ENCODE measurements at places on chromosomes 2 and 18.

DNA sequence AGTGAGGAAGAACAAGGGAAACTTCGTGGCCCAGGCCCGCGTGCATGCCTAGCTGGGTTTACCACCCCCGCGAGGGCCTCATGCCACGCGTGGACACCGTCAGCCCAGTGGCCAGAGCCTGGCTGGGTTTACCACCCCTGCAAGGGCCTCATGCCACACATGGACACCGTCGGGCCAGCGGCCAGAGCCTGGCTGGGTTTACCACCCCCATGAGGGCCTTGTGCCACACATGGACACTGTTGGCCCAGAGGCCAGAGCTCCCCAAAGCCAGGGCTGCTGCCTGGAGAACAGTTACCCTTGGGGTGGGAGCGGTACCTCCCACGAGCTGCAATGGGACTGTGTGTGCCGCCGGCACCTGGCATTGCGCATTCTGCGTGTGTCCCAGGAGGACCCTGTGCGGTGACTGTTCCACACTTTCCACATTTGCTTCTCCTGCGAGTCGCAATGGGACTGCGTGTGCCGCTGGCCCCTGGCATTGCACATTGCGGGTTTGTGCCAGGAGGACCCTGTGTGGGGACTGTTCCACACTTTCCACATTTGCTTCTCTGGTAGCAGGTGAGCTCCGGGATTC is 105.6 kb upstream of the CTDP1 start:
- no peak for DNase-seq

DNA sequence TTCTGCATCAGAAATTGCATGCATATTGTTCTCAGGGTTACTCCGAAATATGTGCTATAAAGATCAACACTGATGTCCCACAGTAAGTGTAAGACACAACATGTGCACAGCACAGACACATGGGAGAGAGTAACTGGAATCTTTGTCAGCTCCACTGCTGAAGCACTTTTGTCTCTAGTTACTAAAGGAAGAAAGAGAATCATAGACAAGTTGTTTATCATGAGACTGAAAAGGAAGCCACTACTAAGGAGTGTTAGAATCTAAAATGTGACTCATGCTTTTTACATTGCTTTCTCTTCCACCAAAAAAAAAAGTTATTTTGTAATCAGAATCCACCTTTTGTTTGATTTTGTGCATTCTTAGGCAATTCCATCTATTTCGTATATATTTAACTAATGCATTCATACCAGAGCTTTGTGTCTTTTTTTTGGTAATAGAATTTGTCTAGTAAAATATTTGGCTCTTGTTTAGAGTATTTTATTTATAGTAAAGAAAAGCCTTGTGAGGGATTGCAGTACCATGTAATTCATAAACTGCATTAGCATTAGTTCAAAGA is 502.4 kb downstream of the FBXO15 start:
- DNase-seq: no peak

DNA sequence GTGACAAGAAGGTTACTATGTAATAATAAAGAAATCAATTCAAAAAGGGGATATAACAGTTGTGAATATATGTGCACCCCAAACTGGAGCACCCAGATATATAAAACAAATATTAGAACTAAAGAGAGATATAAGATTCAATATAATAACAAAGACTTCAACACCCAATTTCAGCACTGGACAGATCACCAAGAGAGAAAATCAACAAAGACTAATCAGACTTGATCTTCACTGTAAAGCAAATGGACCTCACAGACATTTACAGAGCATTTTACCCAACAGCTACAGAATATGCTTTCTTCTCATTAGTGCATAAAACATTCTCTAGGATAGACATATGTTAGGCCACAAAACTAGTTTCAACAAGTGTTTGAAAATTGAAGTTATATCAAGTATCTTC is 287.7 kb downstream of the DSC3 start:
- DNase-seq: no peak

DNA sequence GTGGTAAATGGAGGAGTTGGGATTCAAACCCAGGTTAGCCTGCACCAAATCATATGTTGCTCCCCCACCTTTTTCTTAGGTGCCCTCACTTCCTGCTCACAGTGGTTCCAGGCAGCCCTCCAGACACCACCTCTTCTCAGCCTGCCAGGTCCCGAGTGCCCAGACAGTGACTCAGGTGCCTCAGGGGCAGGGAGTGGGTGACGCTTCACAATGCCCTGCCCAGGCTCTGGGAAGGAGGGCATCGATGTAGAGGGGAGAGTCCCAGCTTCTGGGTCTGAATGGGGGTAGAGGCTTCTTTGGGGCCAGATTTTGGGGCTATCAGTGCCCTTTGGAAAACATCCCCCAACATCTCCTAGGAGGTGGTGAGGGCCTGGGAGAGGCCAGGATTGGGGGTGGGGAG is 5.2 kb upstream of the DNAJB2 start:
- DNase-seq: no peak

DNA sequence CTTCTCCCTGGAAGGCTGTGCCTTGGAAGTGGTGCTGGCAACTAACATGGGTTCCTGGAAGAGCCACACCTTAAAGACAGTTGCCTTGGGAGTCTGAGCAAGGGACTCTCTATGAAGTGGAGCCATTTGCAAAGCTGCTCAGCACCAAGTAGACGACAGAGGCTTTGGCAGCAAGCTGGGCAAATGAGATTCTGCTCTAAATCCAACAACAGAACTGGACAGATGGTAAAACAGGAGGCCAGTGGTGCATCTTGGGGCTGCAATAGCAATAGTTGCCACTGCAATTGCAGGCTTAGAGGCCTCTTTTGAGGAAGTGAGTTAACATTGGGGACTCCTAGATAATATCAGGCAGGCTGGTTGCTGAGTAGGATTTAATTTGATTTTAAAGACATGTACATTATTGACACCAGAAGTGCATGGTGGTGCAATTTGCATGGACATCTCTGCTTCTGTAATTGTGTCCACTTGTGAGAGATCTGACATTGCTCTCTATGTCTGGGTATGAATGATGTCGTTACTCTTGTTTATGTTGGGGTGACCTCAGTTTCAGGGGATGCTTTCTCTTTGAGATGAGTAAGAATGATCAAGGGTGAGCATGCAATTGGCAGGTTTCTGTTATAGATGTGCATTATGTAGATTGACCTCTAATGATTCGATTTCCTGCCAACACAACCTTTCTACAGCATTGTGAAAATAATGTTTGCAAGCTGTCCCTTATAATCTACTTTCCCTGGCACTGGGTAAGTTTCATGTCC is 568.3 kb upstream of the MEX3C start:
- DNase-seq: no peak

DNA sequence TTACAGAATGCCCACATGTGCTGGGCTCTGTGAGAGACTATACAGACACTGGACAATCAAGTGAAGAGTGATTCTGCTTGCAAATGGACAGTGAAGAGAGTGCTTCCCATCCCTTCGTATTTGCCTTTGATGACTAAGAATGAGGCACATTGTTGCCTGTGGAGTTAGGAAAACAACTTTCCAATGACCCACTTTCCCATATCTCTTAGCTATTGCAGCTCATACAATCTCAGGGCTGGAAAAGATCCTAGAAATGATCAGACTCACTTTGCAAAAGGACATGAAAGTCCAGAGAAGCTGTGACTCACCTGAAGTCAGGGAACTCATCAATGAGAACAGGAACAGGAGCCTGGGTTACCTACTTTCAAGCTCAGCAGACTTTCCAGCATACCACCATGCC is 440.5 kb upstream of the TCF4 start:
- no peak for DNase-seq

- no peak for DNase-seq
Observed at GRCh38 chr2:67701011-67701410, 303.9 kb downstream of the ETAA1 start.

DNA sequence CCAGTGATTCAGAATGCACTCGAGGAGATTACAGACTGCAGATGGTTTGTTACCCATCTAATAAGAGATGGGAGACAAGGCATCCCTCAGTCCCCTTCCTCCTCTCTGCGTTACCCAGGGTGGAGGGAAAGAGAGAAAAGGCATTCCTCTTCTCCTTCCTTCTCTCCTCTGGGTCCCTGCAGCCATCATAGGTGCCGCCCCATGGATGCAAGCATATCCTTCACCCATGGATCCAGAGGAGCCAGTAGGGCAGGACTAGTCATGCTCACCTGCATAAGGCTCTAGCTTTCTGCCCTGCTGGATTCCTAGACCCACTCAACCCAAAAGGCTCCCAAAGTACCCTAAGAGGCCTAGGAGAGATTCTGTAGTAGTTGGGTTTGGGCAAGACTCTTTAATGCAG is 20.4 kb downstream of the CMPK2 start:
- DNase-seq: no peak

- DNase-seq: no peak
Observed at GRCh38 chr18:63402246-63403162, 19.8 kb downstream of the VPS4B start.

- no peak for DNase-seq
Observed at GRCh38 chr18:56884511-56884910, 233.4 kb downstream of the WDR7 start.

DNA sequence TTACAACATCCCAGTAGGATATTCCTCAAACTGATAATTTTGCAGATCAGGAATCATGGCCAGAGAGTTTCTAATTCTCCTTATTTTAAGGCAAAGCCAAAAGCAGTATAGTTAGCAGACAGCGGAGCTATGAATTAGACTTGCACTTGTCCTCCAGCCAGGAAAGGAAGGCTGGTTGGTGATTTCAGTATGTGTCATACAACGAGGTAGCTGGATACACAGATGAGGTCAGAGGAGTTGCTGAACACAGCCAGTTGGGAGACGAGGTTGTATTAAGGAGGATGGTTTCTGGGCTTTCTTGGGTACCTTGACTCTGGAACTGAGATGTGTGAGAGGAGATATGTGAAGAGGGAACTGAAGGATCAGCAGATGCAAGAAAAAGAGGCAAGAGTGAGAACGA is 185.2 kb downstream of the SOX11 start:
- DNase-seq: no peak

All from activated naive CD4-positive, alpha-beta T cell (primary cell).